ENCODE measurements at places on chromosomes 6 and 20.

DNA sequence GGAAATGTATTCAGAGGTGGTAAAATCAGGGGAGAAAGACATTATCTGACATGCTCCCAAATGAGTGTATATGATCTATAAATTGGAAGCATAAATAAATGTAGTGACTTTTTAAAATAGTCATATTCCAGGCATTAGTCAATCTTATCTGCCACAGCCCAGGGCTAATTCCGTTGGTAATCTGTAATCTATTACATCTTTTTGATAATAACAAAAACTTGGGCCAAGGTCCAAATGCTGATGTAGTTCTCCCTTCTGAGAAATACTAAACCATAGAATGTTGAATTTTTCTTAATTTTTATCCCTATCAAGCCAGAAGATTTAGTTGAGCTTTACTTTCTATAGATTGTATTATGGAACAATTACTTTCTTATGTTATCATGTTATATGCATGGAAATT lies 1279.8 kb downstream of the EPHA7 start:
- no peak for DNase-seq

- no peak for DNase-seq
Measured at GRCh38 chr20:36121981-36122930, 32.3 kb upstream of the EPB41L1 start.

- no peak for DNase-seq
Measured at GRCh38 chr20:46174469-46175126, 56.5 kb downstream of the CD40 start.

GRCh38 chr6:3535776-3536435 lies 79.1 kb upstream of the SLC22A23 start:
- DNase-seq = peak; percentile 91

GRCh38 chr20:37205794-37206193 lies 26.4 kb upstream of the MROH8 start:
- DNase-seq = no peak

GRCh38 chr6:39901670-39902069 lies 32.6 kb downstream of the MOCS1 start:
- DNase-seq = no peak

- no peak for DNase-seq
Measured at GRCh38 chr20:1933465-1933870, 38.3 kb downstream of the SIRPA start.

DNA sequence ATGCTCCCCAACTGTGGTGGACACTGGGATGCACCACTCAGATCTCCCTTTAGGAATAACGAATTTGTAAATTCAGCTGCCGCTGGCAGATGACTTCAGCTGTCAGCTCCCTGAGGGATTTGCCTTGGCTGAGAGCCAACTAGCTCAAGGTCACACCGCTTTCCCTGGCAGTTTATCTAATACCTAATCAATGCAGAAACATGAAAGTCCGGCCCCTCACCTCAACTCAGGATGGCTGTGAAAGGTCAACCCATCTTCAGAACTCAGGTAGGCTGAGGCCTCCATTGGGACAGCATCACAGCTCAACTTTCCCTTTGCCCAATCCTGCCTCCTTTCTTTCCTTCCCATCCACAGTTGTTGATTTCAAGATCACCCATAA lies 22.8 kb upstream of the SCGN start:
- peak; percentile 87 for DNase-seq

- no peak for DNase-seq
Measured at GRCh38 chr6:84553527-84553926, 210.9 kb downstream of the TBX18 start.

DNA sequence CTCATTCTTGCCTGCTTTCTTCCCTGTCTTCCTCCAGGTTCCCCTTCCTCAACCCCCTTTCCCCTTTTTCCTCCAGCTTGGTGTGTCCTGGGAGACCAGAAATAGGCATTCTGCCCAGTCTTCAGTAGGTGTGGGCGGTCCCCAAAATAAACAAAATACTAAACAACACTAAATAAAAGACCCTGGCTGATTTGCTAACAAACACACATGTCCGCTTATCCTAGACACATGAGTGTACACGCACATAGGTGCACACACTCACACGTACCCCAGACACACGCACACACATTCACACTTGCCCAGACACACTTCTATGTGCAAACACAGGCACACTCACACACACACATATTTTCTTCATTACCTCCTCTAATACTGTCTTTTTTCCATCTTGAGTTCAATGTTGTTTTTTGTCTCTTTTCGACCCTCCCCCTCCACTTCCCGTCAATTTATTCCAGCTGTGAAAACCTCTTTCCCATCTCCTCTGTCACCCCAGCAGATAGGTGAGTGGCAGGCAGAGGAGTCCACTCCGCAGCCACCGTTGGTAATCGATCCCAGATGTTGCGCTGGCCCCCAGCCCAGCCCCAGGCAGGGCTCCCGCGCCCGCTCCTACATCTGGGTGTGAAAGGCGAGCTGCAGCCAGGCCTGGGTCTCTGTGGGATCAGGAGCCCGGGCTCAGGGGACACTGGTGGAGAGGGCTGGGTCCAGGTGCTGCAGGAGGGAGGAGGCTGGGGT lies 56.9 kb upstream of the FOXP4 start:
- DNase-seq = no peak

DNA sequence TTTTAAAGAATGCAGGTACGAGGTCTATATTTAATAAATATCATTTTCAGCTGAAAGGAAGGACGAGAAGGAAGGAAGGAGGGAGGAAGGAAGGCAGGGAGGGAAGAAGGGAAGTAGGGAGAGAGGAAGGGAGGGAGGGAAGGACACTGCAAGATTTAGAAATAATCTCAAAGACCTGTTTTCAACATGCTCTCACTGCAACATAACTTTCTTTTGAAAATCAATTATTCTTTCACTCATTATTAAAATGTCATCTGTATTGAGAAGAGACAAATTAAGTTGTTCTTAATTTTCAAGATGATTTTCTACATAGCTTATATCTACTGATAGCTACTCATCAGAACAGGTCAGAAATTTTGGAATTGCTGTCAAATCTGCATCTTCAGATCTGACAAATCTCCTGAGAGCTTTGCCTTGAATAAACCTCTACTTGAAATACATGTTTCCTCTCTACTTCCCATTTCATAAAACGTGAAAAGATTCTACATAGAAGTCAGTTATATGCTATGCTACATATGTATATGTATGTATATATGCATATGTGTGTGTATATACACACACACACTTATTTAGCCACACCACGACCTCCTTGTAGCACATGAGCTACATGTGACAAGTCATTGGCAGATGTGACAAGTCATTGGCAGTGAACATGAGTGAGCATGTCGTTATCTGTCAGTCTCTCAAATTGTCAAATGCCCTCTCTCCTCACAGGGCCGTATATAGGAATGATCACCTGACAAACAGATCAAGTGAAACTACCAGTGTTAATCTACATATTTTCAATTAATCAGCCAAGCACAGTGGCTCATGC lies 241.6 kb downstream of the LY86 start:
- no peak for DNase-seq

- no peak for DNase-seq
Measured at GRCh38 chr6:157715728-157716164, 107.3 kb upstream of the SNX9 start.

GRCh38 chr6:16767765-16768476 lies 6.7 kb upstream of the ATXN1 start:
- DNase-seq = no peak

- peak; percentile 57 for DNase-seq
Measured at GRCh38 chr20:13101706-13102105, 92.9 kb downstream of the SPTLC3 start.

DNA sequence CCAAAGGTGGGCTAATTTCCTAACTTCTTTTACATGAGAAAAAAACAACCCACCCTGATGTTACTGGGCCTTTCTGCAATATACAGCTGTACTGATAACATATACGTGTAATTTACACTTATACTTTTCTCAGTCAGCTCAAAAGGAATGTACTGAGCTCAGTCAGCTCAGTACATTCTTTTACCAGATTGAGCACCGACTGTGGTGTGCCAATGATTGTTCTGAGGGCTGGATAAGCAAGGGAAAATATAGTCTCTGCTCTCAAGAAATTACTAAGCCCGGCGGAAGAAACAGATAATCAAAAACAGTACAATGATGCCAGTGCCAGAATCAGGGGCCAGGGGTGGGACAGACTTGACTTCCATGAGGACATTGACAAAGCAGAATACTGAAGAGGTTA lies 10.0 kb upstream of the BLOC1S5 start:
- DNase-seq = no peak

- no peak for DNase-seq
Measured at GRCh38 chr20:48965189-48965910, 43.8 kb downstream of the ARFGEF2 start.

- no peak for DNase-seq
Measured at GRCh38 chr20:50224052-50224451, 33.4 kb downstream of the CEBPB start.

- DNase-seq = peak; percentile 58
Measured at GRCh38 chr6:152271776-152272464, 365.2 kb downstream of the SYNE1 start.

GRCh38 chr20:460707-461106 lies 1.6 kb downstream of the TBC1D20 start:
- no peak for DNase-seq

DNA sequence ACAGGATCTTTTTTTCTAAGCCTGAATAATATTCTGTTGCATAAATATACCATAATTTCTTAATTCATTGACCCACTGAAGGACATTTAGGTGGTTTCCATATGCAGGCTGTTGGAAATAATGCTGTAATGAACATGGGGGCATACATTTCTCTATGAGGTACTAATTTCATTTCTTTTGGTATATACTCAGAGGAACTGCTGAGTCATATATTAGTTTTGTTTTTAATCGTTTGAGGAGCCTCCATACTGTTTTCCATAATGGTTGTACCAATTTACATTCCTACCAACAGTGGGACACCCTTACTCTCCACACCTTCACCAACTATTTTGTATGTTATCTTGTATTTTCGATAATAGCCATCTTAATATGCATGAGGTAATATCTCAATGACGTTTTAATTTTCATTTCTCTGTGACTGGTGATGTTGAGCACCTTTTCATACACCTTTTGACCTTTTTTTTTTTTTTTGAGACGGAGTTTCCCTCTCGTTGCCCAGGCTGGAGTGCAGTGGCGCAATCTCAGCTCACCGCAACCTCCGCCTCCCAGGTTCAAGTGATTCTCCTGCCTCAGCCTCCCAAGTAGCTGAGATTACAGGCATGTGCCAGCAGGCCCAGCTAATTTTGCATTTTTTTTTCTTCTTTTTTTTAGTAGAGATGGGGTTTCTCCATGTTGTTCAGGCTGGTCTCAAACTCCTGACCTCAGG lies 187.4 kb downstream of the RNGTT start:
- DNase-seq = no peak

GRCh38 chr6:113857556-113858479 lies 673 bp downstream of the MARCKS start:
- DNase-seq = peak; percentile 81
